ENCODE measurements at places on chromosomes 1 and 21.

DNA sequence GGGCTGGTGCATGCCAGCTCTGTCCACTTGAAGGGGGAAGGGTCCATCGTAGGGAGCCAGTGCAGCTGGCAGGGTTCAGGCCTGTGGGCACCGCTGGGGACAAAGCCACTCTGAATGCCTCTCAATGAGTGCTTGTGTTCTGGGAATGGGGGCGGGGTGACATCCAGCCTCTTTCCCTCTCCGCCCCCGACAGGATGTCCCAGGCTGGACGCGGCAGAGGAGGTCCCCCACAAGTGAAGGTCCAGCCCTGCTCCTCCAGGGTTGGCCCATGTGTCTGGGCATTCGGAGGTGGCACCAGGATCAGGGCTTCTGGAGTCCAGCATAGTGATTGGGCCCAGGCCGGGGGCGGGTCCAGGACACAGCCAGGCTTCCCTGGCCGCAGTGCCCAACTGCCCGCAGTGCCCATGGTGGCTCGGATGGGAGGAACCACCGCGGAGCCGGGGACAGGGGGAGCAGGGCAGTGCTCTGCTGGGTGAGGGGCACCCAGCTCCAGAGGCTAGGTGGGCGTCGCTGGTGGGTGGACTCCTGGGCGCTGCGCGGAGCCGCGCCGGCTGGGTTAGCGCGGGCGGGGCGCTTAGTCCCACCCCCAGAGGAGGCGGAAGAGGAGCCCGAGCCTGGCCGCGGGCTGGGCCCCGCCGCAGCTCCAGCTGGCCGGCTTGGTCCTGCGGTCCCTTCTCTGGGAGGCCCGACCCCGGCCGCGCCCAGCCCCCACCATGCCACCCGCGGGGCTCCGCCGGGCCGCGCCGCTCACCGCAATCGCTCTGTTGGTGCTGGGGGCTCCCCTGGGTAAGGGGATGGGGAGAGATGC, at the start of gene SHISA4:
TSS of gene SHISA4 (plus strand) at position 617 of the 808 bp plus-strand sequence. CDS start at position 714, 97 bp downstream.
- DNase-seq, result no peak

DNA sequence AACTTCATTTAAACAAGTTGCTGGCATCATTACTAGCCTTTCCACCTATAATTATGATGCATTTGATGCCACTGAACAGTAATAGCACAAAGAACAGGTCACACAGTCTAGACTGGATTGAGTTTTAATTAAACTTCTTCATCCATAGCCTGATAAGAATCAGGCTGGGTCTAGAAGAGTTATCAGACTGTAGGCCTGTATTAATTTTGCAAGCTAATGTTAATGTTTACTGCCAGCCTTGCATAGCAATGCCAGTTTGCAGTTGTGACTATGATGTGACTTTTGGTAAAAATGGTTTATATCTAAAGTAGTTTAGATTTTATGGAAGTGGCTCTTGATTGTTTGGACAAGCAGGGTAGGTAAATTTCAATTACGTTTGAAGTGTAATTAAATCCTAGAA, 68.0 kb downstream of the PRKAA2 start:
- no peak for DNase-seq

GRCh38 chr1:85240643-85241042, 18.8 kb downstream of the C1orf52 start:
- no peak for DNase-seq

- DNase-seq, result no peak
Observed at GRCh38 chr1:182143825-182144645, 82.5 kb upstream of the ZNF648 start.

GRCh38 chr1:201933840-201934430, 12.4 kb downstream of the LMOD1 start:
- DNase-seq, result no peak

GRCh38 chr1:101346419-101346818, 109.6 kb downstream of the S1PR1 start:
- DNase-seq, result no peak

GRCh38 chr1:16231331-16232315, 5.4 kb downstream of the CPLANE2 start:
- DNase-seq, result no peak

DNA sequence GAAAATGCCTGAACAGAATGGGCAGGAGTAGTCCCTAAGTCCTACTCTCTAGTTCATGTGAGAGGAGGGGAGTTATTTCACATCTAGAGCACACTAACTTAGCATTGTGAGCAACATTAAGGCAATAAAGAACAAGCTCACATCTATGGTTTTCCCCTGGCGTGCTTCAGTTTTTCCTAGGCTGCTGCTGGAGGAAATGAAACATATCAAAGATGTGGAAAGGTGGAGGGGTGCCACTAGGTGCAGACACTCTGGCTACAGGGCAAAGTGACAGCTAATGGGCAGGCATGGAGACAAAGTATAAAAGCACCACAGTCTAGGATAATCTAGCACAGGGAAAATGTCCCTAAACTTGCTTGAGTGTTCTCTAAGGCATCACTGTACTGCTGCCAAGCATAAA, 82.2 kb downstream of the TPR start:
- DNase-seq, result no peak

DNA sequence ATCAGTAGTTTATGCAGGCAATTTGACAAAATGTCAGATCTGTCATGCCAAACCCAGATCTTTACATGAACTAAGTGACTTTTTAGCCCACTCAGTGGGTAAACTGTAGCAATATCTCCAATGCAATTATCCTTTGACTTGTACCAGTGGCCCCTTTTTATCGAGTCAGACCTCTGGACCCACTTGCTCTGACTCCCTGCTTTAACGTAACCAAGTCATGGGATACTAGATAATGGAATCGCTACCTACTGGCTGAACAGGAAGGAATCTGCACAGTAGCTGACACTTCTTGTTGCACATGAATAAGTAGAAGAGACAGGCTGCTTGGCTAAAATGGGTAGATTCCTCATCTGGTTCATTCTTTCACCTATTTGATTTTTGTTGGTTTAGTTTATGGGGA, 128.4 kb upstream of the LYPLAL1 start:
- no peak for DNase-seq

GRCh38 chr1:219990782-219991510, 55.4 kb downstream of the EPRS1 start:
- DNase-seq, result no peak

- no peak for DNase-seq
Observed at GRCh38 chr1:160157174-160157573, 5.8 kb downstream of the ATP1A4 start.

GRCh38 chr1:155322571-155322952, 1.9 kb downstream of the RUSC1 start:
- DNase-seq, result no peak

GRCh38 chr21:15449556-15449955, 280.2 kb upstream of the USP25 start:
- DNase-seq, result no peak

GRCh38 chr1:38547321-38547720, 312.3 kb downstream of the RRAGC start:
- no peak for DNase-seq

- DNase-seq, result no peak
Observed at GRCh38 chr21:35398346-35398982, 349.4 kb upstream of the RUNX1 start.

GRCh38 chr1:61007534-61008364, 74.6 kb upstream of the NFIA start:
- DNase-seq, result no peak
